Activated CD4-positive, alpha-beta T cell treated with anti-CD3 and anti-CD28 coated beads, Interleukin-2, Interleukin-4, amounts not matched to agents 100 ng/mL and 50 ng/mL, durations not matched to agents 16 hours and 8 hours (primary cell): ENCODE measurements at places on chromosomes 1 and 21.
A peak's percentile ranks its signal among the peaks of the same experiment; 100 is the strongest.

DNA sequence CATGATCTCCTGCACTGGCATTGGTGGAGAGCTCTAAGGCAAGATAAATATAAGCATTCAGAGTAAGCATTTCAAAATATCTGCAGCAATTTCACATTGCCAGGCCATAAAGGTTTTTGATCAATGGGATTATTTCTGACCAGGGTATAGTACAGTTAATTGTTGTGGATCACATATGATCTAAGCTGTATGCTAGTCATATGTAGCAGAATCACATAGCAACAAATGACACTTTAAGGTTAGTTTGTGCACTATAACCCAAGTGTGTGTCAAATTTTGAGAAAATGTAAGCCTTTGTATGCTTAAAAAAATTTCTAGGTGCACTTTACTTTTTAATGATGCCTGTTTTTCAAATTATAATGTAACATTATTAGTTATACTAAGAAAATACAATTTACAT is 386.0 kb upstream of the ADAMTS5 start:
- no peak for DNase-seq

DNA sequence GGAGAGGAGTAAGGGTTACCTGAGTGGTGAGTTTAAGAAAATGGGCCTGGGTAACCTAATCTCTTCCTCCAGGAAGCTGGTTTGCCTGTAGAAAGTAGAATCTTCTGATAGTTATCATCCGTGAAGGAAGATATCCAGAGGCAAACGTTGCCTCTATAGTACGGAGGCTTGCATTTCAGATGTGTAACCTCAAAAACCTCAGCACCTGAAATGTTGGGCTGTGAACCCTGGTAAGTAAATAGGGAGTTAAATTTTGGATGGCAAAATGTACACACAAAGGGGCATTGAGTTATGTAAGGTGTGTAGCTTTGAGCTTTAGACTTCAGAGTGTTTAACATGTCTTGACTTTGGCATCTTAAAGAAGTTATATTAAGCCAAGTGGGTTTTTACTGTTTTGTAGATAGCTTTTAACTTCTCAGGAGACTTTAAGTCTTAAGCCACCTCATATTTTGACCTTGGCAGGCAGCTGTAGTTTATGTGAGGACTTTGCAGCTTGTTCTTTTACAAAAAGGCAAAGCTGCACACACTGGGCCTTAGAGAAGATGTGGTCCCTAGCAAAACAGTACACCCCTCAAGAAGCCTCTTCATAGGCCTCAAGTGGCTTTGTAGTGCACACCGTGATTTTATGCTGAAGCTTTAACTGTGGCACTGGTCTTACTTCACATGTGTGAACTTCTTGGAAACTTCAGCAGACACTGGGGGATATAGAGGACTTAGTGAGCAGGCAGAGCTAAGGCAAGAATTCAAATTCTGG is 83.4 kb downstream of the SNRPE start:
- DNase-seq, result no peak

DNA sequence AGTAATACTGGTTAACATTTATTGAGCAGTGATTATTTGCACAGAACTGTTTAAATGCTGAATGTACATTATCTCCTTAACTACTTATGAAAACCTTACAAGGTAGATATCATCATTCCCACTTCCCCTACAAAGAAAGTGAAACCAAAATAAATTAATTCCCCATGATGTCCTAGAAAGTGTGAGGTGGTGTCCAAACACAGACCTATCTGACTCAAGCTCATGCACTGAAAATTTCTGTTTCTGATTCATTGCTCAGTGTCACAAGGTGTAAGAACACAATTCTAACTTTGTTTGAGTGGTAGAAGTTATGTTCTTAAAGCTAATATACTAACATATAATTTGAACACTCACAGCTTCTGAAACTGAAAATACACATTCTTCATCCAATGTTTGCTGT is 178.7 kb downstream of the MRPL39 start:
- DNase-seq, result peak; percentile 54

DNA sequence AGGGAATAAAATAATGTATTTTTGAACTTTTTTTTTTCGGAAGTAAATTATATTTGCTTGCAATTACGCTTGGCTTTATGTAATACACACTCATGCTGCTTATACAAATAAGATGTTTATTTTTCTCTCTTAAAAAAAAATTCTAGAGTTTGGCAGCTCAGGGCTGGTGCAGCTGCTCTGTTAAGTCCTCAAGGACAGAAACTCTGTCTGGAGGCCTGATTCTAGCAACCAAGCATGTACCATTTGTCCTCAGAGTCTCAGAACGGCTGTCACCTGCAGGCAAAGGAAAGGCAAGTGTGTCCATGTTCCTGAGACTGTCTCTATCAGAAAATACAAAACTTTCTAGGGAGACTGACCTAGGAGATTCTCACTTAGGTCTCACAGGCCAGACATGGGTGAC is 23.2 kb upstream of the CLDN17 start:
- DNase-seq, result no peak

GRCh38 chr21:42465803-42466127 is 30.3 kb downstream of the RSPH1 start:
- no peak for DNase-seq

DNA sequence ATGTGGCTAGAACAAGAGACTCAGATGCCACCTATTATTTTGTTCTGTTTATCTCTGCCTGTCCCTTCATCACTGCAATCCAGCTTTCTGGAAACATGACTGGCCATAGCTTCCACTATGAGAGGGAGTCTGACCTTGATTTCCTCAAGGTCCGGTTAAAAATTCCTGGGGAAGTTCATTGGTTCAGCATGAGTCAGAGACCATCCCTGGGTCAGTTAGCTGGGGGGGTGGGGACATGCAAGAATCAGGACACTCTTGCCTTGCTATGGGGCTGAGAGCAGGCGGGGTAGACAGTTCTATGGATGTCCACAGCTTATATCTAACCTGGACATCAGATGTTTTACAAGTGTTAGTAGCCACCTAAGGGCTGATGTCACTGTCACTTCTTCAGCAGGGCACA is 81.1 kb downstream of the TENT5C start:
- DNase-seq, result no peak

DNA sequence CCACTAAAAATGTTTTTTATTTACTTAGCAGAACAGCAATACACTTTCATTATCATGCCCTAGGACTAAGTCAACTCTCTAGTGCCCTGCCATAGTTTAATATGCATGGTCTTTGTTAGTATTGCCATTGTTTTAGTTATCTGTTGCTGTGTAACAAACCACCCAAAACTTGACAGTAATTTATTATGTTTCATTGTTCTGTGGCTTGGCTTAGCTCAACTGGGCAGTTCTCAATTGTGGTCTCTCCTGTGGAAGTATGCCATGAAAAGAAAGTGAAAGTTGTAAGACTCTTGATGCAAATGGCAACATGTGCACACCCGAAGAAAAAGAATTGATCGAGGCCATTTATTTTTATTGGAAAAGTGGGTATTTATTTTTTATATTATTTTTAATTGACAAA is 206.3 kb upstream of the KCTD3 start:
- no peak for DNase-seq

DNA sequence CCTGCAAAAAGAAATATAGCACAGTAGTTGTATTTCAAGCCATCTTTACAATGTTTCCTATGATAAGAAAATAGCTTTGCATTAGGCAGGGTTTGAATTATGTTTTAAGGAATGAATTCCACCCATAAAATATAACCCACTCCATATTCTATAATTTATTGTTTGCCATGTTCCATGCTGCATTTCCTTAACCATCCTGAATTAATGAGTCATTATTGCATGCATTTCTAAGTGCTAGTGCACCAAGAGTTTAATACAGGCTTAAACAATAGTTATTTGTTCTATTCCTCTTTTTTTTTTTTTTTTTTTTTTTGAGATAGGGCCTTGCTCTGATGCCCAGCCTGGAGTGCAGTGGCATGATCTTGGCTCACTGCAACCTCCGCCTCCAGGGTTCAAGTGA is 45.2 kb downstream of the MIGA1 start:
- DNase-seq, result no peak

GRCh38 chr1:26790551-26790953 is 2.8 kb downstream of the PIGV start:
- peak; percentile 88 for DNase-seq

GRCh38 chr21:44795342-44795741 is 6.3 kb downstream of the UBE2G2 start:
- DNase-seq, result no peak
